Foreskin melanocyte (primary cell): ENCODE measurements at places on chromosomes 1 and 21.

- peak; percentile 97 for DNase-seq
These were observed 28.4 kb downstream of the JUN start for GRCh38 chr1:58755468-58755872.

DNA sequence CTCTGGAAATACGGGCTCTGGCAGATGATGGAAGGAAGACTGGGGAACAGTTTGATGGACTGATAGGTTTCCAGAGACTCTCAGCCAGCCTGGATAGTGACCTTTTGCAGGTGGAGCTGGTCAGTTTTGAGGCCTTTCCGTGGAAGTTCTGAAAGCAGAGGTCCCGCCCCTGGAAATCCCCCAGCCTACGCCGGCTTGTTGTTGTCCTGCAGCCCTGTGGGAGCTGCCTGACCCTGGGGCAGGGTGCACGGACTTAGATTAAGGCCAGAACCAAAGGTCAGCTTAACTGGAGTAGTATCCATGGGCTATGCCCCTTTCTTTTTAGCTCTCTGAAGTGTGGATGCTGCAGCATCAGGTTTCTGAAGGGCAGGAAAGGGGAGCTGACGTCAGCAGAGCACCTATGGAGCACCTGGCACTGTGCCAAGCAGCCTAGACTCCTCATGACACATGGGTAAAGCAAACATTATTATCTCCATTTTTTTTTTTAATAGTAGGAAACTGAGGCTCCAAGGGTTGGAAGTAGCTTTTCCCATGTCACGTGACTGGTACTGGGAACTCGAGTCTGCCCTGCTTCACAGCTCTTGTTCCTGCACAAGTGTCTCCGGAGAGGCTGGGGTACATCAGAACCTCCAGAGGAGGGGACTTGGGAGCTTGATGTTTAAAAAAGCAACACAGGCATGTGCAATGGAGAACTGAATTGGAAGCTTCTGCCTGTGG is 38.5 kb downstream of the IER5 start:
- no peak for DNase-seq

DNA sequence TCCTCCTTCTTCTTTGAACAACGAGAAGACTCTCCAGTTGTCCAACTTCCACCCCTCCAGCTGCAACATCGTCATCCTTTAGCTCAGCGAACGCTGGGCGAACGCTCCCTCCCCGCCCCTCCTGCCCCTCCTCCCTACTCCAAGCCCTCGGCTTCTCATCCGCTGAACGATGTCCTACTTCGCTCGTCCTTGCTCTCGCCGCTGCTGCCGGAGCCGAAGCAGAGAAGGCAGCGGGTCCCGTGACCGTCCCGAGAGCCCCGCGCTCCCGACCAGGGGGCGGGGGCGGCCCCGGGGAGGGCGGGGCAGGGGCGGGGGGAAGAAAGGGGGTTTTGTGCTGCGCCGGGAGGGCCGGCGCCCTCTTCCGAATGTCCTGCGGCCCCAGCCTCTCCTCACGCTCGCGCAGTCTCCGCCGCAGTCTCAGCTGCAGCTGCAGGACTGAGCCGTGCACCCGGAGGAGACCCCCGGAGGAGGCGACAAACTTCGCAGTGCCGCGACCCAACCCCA is at the start of gene BCAN:
BCAN (plus strand) TSS at position 357 of the 504 bp plus-strand sequence. CDS start 3,938 bp downstream, outside the sequence.
- DNase-seq = peak; percentile 87

DNA sequence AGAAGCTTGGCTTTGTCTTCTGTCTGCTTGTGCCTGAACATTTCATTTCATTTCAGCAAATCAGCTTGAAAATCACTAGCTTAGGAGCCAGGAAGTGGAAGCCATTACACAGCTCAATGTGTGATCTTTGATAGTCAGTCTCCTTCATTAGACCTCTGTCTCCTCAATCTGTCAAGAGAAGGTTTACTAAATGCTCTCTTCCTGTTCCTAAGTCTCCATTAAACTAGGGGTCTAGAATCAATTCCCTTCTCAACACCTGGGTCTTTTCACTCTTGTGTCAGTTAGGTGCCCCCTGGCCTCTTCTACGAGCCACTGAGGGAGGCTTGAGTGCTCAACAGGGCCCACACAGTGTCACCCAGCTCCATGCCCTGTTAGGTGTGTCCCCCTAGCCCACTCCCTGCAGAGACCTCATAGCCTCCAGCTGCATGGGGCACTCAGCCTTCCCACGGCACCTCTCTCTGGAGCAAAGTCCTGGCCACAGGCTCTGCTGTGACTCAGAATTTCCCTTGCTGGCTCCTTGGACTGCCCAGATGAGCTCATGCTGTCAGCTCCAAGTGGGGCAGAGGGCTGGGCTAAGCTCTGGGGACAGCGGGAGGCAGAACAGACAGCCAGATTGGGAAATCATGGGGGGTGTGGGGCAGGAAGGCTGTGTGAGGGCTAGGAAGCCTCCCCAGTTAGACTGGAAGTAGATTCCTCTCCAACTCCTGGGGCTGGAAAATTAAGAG is 115.7 kb upstream of the IPO9 start:
- peak; percentile 40 for DNase-seq

GRCh38 chr1:178096421-178096820 is 2.5 kb downstream of the RASAL2 start:
- DNase-seq = no peak

GRCh38 chr1:204744107-204744779 is 58.7 kb upstream of the LRRN2 start:
- DNase-seq = no peak

DNA sequence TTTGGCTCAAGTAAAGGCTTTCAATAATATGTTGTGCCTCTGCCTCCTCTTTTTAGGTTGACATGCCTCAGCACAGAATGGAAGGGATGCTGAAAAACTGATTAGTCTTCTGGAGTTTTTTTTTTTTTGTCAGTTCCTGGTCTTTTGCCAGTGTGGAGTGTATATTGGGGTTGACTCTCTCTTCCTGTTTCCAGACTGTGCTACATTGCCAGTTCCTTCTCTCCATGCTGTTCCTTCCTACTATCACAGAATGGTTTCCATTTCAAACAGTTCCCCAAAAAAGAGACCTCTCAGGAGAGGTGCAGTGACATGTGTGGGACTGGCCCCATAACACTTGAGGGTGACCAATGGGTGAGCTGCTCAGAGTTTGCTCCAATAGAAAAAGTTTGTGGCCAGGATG is 101.7 kb upstream of the ETV3 start:
- no peak for DNase-seq

DNA sequence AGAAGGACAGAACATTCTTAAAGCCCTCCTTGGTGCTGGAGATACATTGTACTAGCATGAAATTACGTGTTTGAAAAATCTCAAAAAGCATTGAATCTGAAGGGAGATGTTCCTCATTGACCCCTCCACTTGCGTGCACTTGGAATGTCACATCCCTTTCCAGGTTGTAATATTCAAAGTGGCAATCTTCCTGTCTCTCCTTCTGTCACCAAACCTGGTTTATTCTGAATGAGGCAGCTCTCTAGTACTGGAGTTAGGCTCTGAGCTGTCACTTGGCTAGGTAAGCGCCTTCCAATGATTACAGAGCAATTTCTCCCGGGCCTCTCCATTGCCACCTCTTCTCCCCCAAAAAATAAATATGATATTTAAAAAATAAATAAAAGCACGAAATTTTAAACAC is 855 bp downstream of the DSCAM start:
- DNase-seq = no peak
